ENCODE measurements at places on chromosomes 16 and 17.

DNA sequence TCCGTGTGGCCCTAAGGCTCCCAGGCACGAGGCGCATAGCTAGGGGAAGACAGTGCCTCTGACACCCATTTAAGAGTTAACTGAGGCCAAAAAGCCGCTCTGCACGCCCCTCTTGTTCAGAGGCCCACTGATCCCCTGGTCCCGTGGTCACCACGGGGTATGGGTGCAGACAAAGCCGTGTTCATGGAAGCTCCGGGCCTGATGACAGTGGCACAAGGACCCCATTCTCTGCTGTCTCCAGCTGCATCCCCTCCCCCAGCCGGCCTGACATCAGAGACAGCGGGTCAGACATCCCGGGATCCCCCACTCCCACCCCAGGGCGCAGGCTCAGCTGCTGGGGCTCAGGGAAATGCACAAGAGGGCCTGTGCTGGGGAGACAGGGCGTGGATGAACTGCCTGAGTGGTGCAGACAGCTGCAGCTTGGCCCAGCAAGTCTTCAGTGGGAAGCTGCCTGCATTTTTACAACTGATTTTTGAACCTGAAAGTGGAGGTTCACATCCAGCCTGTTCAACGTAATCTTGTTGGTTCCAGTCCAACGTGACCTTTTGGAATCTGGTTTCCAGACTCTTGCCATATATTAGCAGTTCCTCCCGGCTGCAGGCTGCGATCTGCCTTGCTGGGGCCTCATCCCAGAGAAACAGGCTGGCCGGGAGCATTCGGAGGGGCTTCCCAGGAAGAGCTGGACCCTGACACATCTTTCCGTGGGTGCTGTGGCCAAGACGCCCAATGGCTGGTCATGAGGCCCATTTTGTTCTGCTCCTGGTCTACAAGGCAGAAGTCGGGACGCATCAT, 9.7 kb upstream of the BAHCC1 start:
- DNase-seq = no peak

DNA sequence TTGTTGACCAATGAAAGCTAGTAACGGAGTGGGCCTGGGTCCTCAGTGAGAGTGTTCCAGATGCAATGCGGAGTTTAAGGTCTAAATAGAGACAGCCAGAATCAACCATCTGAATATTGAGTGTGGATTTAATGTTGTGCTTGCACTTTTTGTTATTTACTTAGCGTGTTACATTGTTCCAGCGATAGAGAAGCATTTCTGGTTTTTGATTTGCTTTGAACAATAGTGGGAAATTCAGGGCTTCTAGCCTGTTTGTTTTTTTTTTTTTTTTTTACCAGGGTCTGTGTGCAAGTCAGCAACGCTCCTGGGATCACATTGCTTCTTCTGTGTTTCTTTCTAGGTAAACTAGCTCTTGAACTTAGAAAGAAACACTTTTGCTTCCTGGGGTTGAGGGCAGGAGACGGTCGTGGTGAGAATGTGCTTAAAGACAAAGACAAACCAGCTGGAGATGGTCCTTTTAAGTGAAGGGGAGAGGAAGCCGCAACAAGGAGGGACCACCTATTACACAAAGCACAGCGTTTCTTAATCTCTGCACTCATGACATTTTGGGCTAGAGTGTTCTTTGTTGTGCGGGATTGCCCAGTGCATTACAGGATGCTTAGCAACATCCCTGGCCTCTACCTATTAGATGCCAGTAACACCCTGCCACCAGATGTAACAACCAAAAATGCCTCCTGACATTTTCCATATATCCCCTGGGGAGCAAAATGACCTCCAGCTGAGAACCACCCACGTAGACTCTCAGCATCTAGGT, 119.2 kb downstream of the MAP2K6 start:
- DNase-seq = no peak

GRCh38 chr17:44602970-44603369, 45.7 kb downstream of the FZD2 start:
- DNase-seq = no peak

- DNase-seq = no peak
Measured at GRCh38 chr17:33545124-33545523, 252.0 kb upstream of the ASIC2 start.

DNA sequence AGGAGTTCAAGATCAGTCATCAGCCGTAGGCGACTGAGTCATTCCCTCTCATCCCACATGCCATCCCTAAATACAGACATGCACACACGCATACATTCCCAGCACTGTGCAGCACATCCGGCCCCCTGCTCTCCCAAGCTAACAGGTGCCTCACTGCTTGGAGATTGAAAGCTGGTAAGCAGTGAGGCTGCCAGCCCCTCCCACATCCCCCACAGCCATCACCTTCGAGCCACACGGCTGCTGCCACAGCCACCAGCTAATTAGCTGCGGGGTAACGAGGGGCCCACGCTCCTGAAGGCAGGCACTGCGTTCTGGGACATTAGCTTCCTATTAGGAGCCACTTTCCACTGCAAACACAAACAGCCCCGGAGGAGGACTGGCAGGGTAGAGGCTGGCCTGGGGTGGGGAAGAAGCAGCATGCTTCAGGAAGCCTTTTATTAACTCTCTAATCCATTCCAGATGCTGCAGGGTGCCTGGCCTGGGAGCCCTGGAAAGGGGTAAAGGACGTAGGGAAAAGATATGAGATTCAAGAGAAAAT, 179.6 kb downstream of the CCT6B start:
- DNase-seq = no peak

- DNase-seq = no peak
Measured at GRCh38 chr16:50802961-50803360, 61.1 kb downstream of the CYLD start.

GRCh38 chr17:21375757-21376080, 438 bp upstream of the KCNJ12 start:
- DNase-seq = no peak

GRCh38 chr16:14331020-14331419, 259.9 kb downstream of the MRTFB start:
- DNase-seq = no peak

DNA sequence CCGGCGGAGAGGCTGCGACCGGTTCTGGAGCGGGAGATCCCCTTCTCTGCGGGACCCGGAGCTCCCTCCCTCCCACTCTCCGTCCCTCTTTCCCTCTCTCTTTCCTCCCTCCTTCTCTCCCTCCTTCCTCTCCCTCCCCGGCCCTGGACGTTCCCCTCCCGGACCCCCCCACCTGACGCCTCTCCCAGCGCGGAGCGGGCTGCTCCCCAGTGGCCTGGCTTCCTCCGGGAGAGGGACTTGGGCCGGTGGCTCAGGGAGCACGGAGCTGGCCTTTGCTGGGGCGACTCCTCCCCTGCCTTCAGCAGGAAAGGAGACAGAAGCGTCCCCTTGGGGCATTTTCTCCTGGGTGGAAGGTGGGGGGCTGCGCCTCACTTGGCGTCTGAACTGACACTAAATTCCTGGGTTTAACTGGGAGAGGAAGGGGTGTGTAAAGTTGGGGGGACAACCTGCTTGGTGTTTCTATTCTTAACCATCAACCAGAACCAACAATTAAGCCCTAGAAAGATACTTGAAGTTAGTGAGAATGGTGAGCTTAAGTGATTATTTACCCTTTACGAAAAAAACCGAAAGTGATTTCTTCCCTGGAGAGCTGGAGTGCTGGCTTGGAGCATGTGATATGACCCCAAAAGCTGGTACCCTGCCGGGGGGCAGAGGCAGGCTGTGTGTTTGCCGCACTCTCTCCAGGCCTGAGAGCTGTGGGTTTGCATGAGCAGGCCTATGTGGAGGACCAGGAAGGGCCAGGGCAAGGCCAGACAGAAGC, 775 bp downstream of the SPIRE2 start:
- no peak for DNase-seq

DNA sequence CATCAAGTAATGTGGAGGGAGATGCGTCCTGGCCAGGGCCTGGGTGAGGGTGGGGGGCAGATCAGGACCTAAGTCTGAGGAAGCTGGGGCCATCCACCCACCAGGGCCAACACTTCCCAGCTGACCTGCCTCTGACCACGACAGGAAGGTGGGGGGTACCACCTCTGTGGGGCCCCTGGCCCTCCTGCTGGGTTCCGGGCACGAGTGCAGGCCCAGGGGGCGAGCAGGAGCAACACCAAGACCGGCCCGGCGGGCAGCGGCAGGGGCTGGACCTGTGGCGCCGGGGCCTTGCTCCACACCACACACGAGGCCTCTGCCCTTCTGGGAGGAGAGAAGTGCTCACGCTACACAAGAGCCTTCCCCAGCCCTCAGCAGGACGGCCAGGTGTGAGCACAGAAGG, 13.3 kb downstream of the PDIA2 start:
- DNase-seq = no peak

GRCh38 chr17:43591779-43592562, 45.8 kb upstream of the ETV4 start:
- no peak for DNase-seq

DNA sequence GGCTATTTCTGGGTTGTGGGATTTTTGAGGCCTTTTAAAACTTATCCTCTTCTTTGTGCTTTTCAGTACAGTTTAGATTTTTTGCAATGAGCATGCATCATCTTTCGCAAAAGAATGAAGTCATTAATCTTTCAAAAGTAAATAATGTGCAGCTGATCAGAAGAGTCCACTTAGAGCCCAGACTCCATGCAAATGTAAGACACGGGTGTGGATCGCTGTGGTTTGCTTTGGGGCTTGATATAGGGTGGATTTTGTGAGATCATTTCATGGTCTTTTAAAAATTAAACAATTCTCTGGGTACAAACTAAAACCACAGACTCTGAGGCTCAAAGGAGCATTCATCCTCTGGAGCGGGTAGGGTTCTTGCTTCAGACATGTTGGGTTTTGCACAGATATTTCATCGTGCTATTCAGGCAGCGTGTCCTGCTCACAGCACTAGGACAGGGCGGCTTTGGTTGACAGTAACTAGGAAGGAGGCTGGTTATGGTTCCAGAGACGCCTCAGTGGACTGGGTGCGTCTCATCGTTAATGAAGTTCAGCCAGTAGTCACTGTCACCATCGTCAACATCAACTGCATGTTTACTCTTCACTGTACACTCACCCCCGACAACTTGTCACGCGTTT, 129.4 kb upstream of the PLCG2 start:
- DNase-seq = no peak

GRCh38 chr16:14071576-14072271, 605 bp downstream of the MRTFB start:
- no peak for DNase-seq

DNA sequence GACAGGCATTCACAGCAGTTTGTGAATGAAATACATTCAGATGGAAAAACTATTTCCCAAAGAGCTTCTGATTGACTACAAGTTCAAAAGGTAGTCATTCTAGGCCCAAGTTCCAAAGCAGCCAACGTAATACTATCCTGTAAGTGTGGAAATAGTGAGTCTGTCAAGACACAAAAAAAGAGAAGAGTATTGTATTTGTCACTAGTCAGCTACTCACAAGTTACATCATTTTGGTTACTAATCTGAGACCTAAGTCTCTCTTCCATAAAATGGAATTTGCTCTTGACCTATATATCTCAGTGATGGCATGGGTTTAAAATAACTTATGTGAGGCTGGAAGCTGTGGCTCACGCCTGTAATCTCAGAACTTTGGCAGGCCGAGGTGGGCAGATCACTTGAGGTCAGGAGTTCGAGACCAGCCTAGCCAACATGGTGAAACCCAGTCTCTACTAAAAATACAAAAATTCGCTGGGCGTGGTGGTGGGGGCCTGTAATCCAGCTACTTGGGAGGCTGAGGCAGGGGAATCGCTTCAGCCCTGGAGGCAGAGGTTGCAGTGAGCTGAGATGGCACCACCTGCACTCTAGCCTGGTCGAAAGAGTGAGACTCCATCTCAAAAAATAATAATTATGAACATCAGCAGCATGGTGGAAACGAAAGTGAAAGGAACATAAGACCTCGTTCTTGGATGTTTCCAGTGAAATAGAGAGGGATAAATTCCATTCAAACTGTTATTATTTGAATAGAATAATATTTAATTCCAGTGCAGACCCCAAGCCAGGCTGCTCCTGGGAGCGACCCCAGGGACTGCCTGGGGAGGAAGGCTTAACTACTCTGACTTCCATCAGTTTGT, 2.9 kb downstream of the CMC2 start:
- no peak for DNase-seq

DNA sequence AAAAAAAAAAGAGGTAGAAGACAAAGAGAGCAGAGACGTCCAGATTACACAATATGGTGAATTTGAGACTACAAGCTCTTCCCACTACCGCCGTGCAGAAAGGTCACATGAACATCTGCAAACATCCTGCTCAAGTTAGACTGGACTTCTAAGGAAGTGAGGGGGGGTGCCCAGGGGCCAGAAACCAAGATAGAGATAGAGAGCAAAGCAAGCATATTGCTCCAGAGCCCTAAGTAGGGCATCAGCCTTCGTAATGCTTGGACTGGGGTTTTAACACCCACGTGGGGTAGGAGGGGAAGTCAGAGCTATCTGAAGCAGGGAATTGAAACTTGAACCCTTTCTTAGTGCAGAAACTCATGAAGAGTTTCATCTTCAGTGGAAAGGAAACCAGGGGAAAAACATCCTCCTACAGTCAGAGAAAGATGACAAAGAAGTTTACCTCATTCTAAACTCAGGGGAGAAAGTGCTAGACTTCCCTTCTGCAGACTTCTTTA, 8.7 kb downstream of the CLEC19A start:
- no peak for DNase-seq

- no peak for DNase-seq
Measured at GRCh38 chr17:56119936-56120335, 33.3 kb upstream of the ANKFN1 start.

GRCh38 chr16:3283543-3284447, 504 bp downstream of the ZNF263 start:
- DNase-seq = no peak

GRCh38 chr17:67980456-67980855, 15.8 kb downstream of the C17orf58 start:
- no peak for DNase-seq

DNA sequence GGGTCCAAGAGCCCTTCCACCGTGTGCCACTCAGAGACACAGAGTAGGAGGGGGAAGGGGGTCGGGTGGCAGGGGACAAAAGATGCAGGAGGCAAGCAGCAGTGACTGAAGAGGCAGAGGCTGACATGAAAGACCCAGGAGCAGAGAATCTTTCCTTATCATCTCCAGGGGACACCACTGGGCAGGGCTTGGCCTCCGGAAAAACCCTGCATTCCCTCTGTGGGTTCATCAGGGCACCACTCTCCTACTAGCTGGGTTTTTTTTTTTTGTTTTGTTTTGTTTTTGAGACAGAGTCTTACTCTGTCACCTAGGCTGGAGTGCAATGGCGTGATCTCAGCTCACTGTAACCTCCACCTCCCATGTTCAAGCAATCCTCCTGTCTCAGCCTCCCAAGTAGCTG, 2.1 kb upstream of the STX4 start:
- no peak for DNase-seq

DNA sequence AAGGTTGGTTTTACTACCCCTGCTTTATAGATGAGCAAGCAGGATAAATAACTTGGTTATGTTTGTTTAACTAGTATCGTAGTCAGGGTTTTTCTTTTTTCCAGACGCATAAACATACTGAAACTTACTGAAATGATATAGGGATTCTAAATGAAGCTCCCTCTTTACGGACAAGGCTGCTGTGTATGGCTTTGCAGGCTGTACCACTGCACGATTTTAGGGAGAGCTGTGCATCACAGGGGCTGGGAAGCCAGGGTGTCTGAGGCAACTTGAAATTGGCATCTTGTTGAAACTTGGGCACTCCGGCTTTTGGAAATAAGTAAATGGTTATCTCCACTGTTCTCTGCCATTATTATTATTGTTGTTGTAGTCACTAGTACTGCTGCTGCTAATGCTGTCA, 218.1 kb upstream of the CDH8 start:
- DNase-seq = no peak

GRCh38 chr17:72921347-72922054, 171.0 kb downstream of the SLC39A11 start:
- no peak for DNase-seq
